Neural cell (in vitro differentiated cells): ENCODE measurements at places on chromosomes 5 and 9. TPM values are rescaled to one million over a fixed set of nuclear protein-coding genes. Genes with fewer than 3 reads are reported as not detected.

Gene DRD1
- 0.33 and 0.72 TPM in 2 replicates for polyA plus RNA-seq

Gene HIGD2A
- polyA plus RNA-seq, result 61.8 and 81.3 TPM in 2 replicates

Gene ITGA1
- 0.10 and 0.15 TPM in 2 replicates for polyA plus RNA-seq

Gene FCN2
- polyA plus RNA-seq, result not detected in 2 replicates

Gene SLC4A9
- not detected in 2 replicates for polyA plus RNA-seq

Gene MPDZ
- 13.1 and 15.0 TPM in 2 replicates for polyA plus RNA-seq

Gene SLC45A2
- polyA plus RNA-seq, result 1.2 and 6.2 TPM in 2 replicates

Gene TAF11L10
- polyA plus RNA-seq, result not detected in 2 replicates
